NCI-H510A (cell line): ENCODE measurements at places on chromosomes 1 and 21.

- no peak for DNase-seq
These were observed 284.5 kb downstream of the DSCAM start for GRCh38 chr21:40562242-40563002.

DNA sequence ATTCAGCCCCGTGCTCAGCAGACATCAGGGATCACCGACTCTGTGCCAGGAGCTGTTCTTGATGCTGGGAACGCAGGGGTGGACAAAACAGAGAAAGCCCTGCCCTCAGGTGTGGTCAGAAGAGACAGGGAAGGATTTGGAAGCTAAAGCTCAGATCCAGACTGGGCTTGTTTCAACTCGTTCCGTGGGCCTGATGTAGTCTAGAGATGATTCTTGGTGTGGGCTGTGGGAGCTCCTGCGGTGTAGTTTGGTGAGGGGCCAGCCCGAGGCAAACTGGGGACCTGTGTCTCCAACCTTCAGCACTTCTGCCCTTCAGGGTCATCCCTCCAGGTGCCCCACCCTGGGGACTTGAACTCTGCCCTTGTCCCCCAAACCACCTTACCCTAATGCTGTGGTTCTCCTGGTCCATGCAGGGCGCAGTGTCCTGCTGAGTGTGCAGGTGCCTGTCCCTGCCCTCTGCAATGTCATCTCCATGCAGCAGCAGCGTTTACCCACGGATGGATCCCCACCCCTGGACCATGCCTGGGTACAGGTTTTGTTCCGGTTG, 17.3 kb upstream of the ABCG1 start:
- no peak for DNase-seq

- no peak for DNase-seq
These were observed 19.9 kb upstream of the EVI5 start for GRCh38 chr1:92804721-92805201.

- peak; percentile 85 for DNase-seq
These were observed 57.5 kb upstream of the RBM15 start for GRCh38 chr1:110281363-110282290.

DNA sequence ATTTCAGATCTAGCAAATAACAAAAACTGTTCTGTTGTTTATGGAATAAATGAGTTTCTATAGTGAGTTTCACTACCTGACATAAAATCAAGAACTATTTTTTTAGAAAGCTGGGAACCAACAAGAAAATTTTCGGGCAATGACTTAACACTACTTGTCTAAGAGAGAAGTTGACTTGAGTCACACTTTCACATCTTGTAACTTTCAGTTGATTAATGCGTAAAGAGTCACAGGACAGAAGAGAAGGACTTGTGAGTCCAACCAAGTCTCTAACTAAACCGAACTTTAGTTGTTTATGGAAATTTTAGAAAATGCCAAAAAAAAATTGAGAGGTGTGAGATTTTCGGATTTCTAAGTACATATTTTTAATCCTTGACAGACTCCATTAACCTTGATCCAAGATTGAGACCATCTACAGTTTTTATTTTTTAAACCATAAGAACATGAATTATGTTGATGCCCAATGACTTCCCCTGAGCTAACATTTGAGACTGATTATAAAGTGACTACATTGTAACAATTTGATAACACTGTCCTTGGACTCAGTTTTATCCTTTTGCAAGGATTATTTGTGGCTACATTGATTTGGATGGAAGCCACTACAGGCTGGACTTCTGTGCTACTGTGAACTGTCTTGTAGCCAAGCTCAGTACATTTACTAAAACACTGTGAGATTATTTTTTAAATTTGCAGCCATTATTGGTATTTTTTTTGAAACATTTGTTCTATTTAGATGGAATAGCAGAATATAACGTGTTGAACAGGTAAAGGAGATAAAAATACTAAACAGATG, 284.0 kb downstream of the PTPRC start:
- DNase-seq: no peak

DNA sequence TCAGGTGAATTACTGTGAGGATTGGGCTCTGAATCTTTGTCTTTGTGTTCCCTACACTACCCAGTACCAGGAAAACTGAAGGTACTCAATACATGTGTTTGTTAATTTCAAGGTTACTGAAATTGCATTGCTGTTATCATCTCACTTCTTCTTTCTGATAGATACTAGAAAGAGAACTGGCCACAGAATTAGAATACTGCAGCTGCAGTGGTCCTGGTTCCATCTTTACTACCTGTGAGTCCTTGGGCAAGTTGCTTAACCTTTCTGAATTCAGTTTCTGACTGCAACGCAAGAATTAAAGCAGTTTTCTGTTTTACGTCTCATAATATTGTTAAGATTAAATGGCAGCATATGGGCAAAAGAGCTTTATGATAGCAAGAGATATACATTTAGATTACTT, 263.5 kb downstream of the LMO4 start:
- no peak for DNase-seq

- DNase-seq: no peak
These were observed 409.9 kb downstream of the PTPRU start for GRCh38 chr1:29646161-29646775.

GRCh38 chr21:45164838-45165237, 90.5 kb downstream of the ADARB1 start:
- DNase-seq: no peak

DNA sequence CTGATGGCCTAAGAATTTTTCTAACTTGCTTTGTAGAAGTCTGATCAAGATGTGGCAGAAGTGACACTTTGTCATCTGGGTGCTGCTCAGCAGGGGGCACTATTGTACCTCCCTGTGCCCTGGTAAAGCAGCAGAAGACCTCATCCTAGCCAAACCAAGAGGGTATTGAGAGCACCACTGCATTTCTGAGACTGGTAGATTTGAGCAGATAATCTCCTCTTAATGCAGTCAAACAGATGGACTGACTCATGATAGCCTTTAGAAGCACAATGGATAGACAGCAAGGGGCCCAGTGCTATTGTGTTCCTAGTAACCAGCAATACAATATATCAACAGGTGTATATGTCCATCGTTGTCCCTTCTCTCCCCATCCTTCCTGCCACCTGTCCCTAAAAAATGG, 5.7 kb downstream of the TPM3 start:
- peak; percentile 64 for DNase-seq

GRCh38 chr21:28387220-28387619, 605.5 kb downstream of the LTN1 start:
- DNase-seq: no peak

- no peak for DNase-seq
These were observed 43.6 kb upstream of the GRHL3 start for GRCh38 chr1:24275510-24275909.

DNA sequence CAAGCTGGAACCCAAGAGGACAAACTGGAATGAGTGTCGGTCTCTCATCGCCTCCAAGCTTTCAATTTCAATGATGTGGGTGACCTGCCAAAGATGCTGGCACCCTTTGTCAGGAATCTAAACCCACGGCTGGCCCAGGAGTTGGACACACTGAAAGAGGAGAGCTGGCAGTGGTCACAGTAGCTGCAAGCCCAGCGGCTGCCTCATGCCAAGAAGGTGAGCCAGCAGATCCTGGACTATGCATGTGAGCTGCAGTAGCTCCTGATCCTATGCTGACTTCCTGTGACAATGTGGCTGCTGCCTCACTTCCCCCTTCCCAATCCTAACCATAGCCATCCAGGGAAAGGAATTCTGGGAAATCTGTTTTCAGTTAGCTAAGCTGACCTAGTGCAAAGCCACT, 117.0 kb upstream of the VAV3 start:
- DNase-seq: no peak

- DNase-seq: no peak
These were observed 1.9 kb upstream of the MYBPH start for GRCh38 chr1:203177470-203178039.

- DNase-seq: no peak
These were observed 126.7 kb downstream of the CDC42BPA start for GRCh38 chr1:227191607-227192006.

DNA sequence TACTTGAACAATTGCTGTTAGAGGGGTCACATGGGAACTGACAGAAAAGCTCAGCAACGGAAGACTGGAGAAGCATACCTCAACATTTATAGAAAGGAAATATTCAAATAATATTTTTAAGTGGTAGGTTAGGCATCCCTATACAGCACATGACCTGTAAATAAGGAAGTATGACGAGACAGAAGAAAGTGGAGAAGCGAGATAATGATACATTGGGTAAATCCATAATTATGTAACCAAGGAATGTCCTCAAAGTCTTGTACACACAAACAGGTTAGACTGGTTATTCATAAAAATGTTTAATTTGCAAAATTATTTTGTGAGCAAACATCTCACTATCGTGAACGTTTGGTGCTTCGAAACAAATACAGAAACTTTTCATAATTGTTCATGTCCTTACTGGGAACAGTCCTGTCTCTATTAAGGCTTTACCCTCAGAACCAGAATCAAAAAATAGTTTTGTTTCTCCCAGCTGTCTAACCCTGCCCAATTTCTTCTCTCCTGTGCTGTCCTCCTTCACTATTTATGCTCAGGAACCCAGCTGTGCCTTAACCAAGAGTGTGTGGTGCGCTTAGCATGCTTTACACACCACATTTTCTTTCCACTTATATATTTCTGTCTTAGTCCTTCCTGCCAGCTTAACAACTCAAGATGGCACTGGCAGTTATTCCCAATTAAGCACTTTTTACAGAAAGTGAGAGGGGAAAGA, 10.2 kb downstream of the KMO start:
- DNase-seq: no peak

- DNase-seq: no peak
These were observed 27.8 kb upstream of the FOXE3 start for GRCh38 chr1:47388030-47388890.

- no peak for DNase-seq
These were observed 2.8 kb upstream of the C1orf162 start for GRCh38 chr1:111471012-111471411.

- no peak for DNase-seq
These were observed 115.1 kb upstream of the PBX1 start for GRCh38 chr1:164443836-164444235.

- DNase-seq: no peak
These were observed 120.6 kb downstream of the FCRL5 start for GRCh38 chr1:157431751-157432150.

DNA sequence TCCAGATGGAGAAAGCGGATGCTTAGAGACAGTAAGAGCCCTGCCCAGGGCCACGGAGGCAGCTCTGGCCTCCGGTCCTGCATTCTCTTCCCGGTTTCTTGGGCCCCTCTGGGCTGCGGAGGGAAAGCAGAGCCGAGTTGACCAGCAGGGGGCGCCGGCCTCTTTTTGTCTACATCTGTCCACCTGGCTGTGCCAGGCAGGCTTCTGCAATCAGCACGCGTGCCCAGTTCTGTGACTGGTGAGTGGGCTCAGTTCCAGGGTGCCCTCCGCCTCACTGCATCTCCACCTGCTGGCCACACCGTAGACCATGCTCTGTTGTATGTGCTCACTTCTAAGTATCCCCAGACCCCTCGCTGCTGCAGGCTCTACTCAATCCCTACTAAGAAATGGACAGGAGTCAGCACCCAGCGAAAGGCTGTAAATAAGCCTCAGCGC, 6.7 kb upstream of the HUNK start:
- DNase-seq: peak; percentile 89
